Daoy (cell line): ENCODE measurements at places on chromosomes 2 and 18. TPM values are rescaled to one million over a fixed set of nuclear protein-coding genes. Genes with fewer than 3 reads are reported as not detected.

RTP5 gene
- not detected in 2 replicates for total RNA-seq

ANTXR1 gene
- 7.5 and 11.1 TPM in 2 replicates for total RNA-seq

SLC35G4 gene
- total RNA-seq = not detected in 2 replicates

CREG2 gene
- 0.74 and 2.0 TPM in 2 replicates for total RNA-seq

VIT gene
- not detected in 2 replicates for total RNA-seq

FARP2 gene
- total RNA-seq = 22.6 and 34.4 TPM in 2 replicates

KIAA2012 gene
- total RNA-seq = not detected in 2 replicates

TMEM17 gene
- total RNA-seq = 1.1 and 1.4 TPM in 2 replicates

AFF3 gene
- 5.7 and 8.9 TPM in 2 replicates for total RNA-seq

DNA sequence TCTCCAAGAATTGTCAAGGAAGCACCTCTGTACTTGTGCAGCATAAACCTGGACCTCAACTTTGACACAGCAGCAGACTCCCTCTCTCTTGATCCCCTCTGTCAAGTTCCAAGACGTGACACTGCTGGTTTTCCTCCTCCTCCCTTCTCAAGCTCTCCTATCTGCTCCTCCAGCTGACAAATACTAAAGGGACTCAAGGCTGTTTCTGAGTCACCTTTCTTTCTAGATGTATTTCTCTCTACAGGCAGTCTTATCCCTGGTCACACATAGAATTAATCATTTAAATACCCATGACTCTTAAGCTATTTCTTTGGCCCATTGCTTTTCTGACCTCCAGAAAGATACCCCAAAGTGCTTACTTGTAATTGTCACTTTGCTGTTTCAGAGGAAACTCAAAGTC is 53.5 kb downstream of the SEPTIN10 start:
- no peak for DNase-seq

GRCh38 chr2:155372969-155373368 is 674.5 kb downstream of the KCNJ3 start:
- DNase-seq = no peak

GRCh38 chr2:117085737-117086136 is 728.8 kb upstream of the DDX18 start:
- no peak for DNase-seq

DNA sequence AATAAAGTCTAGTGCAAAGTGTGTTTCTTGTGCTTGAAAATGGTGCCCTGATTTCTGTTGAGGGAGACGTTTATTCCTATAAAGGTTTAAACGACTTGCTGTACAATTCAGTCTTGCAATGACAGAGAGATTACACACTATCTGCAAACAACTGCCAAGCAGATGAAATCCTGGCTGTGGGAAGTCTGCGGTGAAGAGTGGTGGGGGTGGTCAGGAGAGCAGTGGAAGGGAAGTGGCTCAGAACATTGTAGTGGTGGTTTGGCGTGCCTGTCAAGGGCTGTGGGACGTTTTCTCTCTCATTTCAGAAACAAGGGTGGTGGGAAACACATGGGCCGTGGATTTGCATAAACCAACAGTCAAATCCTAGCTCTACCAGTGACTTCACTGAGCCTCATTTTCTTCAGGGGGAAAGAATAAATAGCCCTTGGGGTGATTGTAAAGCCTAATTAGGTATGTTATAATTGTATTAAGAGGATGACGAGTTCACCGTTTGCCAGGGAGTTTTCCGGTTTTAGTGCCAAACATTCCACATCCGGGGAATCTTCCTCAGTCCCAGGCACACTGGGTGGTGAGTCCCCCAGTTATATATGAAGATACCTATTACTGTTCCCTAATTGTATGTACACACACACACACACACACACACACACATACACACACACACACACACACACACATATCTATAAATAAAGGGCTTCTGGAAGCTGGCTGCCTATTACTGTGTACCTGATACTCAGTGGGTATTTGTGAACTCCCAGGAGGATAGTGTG is 115.0 kb downstream of the SPTBN1 start:
- peak; percentile 96 for DNase-seq

DNA sequence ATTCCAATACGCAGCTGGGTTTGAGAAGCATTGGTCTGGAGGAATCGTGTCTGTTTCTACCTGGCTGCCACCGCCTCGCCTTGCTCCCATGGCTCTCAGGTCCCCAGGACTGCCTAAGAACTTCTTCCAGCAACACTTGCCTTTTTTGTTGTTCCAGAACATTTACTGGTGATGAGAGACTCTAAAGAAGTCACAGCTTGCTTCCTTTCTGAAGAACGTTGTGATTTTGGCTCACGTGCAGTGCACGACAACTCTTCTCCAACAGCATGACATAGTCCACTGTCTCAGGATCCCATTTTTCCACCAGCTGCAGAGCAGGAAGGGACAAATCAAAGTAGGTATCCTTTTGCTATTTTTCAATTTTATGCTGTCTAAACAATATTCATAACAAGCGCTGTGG is 940.9 kb downstream of the SLC4A3 start:
- DNase-seq = no peak

GRCh38 chr2:25400576-25401216 is 59.0 kb upstream of the DNMT3A start:
- no peak for DNase-seq

GRCh38 chr2:176182671-176183070 is 5.8 kb upstream of the HOXD1 start:
- DNase-seq = peak; percentile 28

GRCh38 chr2:47405757-47406156 is 2.8 kb downstream of the MSH2 start:
- DNase-seq = no peak

GRCh38 chr2:61380056-61380881 is 90.6 kb downstream of the USP34 start:
- no peak for DNase-seq

DNA sequence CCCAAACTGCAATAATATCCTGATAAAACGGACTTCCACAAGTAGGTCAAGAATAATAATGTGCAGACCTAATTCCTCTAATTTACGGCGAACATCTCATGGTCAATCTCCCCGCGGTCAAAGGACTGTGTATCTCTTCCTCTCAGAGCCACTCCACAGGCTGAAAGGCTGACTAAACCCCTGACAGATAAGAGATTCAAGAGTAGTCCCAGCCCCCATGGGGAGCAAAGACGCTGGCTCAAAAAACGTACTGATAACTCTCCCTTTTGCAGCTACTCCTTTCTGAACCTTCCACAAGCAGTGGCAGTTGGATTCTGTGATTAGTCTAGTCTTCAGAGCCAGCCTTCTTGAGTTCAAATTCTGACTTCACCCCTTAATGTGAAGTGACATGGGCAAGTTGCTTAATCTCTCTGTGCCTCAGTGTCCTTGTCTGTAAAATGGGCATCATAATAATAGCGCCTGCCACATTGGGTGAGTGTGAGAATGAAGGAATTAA is 19.7 kb upstream of the IL18R1 start:
- no peak for DNase-seq

DNA sequence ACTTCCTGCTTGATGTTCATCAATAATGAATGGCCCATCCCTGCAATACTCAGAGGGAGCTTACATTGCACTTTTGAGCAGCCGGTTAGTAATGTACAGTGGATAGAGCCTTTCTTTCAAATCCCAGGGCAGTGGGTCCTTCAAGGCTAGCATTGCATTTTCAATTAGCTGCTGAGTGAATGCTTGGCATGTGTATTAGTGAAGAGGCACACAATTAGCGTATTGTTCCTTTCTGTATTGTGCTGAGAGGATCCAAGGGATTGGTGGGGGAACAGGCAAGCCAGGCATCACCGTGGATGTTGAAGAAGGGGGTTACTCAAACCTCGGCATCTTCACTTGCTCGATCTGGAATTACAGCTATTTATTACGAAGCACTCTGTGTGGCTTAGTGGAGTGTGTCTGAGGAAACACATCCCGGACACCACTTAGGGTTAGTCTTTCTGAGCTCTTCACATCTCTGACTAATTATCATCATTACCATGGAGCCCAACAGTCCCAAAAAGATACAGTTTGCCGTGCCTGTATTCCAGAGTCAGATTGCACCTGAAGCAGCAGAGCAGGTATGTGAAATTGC is at the start of gene PPP1R1C:
TSS of gene PPP1R1C (plus strand) at position 222 of the 574 bp plus-strand sequence. CDS start at position 480, 258 bp downstream.
- DNase-seq = no peak

- DNase-seq = no peak
Measured at GRCh38 chr2:237561221-237561620, 5.2 kb upstream of the PRLH start.

GRCh38 chr2:200829258-200829655 is 17.5 kb downstream of the BZW1 start:
- no peak for DNase-seq

GRCh38 chr18:3305354-3305762 is 43.4 kb downstream of the MYL12B start:
- peak; percentile 86 for DNase-seq

GRCh38 chr18:61502472-61502871 is 169.2 kb downstream of the CDH20 start:
- peak; percentile 33 for DNase-seq

DNA sequence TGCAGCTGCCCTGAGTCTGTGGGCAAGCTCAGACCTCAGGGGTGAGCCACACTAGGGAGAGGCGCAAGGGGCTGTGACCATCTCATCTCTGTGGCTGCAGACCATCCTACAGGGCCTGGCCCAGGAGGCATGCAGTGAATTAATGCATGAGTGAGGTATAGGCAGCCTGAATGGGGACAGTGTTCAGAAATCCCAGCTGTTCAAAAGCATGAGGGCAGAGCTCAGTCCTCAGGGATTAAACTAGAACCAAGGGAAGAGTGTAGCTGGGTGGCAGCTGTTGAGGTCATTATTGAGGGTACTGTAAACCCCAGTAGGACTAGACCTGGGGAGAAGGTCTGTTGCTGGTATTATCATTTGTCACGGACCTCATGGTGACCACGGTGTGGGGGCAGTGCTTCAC is 17.0 kb downstream of the TMEM177 start:
- no peak for DNase-seq

GRCh38 chr2:71511776-71512175 is 58.4 kb downstream of the DYSF start:
- DNase-seq = no peak

- peak; percentile 12 for DNase-seq
Measured at GRCh38 chr2:69196327-69197117, 183.5 kb downstream of the ANTXR1 start.

DNA sequence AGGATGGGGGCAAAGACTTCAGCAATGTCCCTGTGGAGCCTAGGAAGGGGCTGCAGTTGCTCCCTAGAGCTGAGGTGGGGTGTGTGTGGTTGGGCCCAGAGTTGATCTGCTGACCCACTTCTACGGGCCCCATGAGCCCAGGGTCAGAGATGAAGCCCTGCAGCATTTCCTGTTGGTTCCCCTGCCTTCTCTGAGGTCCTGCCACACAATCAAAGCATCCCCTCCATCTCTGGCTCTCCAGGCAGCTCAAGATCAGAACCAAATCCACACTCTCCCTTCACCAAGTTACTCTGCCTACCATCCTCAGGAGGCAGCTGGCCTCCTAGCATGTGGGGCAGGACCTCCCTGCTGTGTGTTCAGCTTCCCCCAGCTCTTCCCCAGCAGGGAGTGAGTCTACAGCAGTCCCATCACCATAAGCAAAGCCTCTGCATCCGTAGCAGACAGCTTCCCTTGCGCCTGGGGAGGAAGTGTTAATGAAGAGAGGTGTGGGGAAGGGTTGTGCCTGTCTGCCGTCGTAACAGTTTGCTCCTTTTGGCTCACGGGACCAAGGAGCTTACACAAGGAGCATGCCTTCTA is 26.9 kb downstream of the TMEM247 start:
- no peak for DNase-seq

DNA sequence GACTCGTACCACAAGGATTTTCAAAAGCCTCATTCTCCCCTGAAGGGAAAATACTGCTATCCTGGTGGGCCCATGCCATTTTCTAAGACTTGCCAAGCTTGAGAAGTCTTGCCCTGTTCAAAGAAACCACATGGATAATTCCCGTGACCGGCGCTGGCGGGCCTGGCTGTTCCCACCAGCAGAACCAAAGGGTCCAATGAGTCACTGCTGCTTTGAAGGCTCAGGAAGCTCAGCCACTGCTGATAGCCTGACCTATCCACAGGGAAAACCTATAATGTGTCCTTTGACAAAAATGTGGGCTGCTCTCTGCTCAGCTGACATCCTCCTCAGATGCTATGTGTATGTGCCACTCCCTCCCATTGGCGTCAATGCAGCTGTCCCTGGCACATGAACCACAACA is 137.9 kb upstream of the RAB12 start:
- no peak for DNase-seq

DNA sequence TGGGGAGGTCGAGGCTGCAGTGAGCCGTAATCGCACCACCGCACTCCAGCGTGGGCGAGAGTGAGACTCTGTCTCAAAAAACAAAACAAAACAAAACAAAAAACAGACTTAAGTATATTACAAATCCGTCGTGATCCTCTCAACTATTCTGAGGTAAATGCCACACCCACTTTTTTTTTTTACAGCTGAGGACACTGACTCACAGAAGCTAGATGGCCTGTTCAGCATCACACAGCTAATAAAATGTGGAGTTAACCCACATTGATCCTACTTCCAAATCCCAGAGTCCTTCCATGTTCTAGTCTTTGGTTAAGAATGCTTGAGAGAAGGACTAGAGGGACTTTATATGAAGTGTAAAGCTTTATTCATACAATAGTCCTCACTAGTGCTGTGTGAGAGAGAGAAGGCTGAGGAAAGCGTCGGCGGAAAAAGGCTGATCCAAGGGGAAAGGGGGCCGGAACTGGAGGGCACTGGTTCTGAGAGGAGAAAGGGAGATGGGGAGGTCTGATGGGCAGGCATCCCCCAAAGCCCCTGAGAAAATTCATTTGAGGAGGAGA is 627 bp downstream of the RNF25 start:
- peak; percentile 17 for DNase-seq

DNA sequence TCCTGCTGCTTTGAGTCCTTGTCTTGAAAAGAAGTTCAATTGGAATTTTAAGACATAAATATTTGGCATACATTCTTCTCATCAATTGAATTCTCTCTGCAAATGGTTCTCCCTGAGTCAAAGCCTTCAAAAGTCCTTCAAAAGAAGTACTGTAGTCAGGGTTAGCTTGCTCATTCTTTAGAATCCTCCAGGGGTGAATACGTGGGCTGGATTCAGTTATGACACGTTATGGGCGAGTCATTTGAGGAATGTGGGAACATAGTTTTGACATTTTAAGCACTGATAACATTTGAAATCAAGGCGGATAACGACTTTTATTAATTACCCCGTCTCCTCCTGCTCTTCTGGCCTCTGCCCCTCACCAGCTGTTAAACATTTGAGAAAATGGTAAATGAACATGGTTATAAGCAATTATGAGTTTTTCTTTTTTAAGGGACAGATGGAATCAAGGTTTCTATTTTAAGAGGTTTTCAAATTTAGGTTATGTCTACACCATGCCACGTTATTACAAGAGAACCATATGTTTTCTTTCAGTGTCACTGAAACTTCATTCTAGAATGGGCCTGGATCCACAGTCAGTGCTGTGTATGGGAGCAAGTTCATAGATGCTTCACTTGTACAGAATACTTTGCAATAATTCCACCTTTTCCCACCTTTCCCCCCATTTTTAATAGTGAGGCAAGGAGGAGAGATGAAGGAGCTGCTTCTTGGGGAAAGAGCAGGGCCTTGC is 273.1 kb downstream of the TSN start:
- peak; percentile 74 for DNase-seq

GRCh38 chr2:135091681-135092080 is 39.6 kb downstream of the RAB3GAP1 start:
- DNase-seq = no peak

GRCh38 chr18:33114749-33115148 is 325.8 kb downstream of the CCDC178 start:
- no peak for DNase-seq

GRCh38 chr2:225031599-225031998 is 10.7 kb downstream of the DOCK10 start:
- DNase-seq = no peak
